ENCODE measurements at places on chromosomes 16 and 17.

GRCh38 chr16:53852678-53853077 is 148.7 kb downstream of the FTO start:
- no peak for DNase-seq

DNA sequence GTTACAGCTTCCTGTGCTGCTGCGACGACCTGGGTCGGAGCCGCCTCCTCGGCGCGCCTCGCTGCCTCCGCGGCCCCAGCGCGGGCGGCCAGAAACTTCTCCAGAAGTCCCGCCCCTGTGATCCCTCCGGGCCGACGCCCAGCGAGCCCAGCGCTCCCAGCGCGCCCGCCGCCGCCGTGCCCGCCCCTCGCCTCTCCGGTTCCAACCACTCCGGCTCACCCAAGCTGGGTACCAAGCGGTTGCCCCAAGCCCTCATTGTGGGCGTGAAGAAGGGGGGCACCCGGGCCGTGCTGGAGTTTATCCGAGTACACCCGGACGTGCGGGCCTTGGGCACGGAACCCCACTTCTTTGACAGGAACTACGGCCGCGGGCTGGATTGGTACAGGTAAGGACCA is 746 bp downstream of the HS3ST2 start:
- DNase-seq, result no peak

GRCh38 chr17:67246653-67247415 is 1.8 kb upstream of the HELZ start:
- DNase-seq, result no peak

- DNase-seq, result no peak
These were observed 179.8 kb downstream of the KATNIP start for GRCh38 chr16:27729516-27730304.
